Stimulated activated CD4-positive, alpha-beta T cell treated with anti-CD3 and anti-CD28 coated beads, TNF-alpha, amount 100 ng/mL, for 4 hours (primary cell): ENCODE measurements at places on chromosomes 7 and 10.

DNA sequence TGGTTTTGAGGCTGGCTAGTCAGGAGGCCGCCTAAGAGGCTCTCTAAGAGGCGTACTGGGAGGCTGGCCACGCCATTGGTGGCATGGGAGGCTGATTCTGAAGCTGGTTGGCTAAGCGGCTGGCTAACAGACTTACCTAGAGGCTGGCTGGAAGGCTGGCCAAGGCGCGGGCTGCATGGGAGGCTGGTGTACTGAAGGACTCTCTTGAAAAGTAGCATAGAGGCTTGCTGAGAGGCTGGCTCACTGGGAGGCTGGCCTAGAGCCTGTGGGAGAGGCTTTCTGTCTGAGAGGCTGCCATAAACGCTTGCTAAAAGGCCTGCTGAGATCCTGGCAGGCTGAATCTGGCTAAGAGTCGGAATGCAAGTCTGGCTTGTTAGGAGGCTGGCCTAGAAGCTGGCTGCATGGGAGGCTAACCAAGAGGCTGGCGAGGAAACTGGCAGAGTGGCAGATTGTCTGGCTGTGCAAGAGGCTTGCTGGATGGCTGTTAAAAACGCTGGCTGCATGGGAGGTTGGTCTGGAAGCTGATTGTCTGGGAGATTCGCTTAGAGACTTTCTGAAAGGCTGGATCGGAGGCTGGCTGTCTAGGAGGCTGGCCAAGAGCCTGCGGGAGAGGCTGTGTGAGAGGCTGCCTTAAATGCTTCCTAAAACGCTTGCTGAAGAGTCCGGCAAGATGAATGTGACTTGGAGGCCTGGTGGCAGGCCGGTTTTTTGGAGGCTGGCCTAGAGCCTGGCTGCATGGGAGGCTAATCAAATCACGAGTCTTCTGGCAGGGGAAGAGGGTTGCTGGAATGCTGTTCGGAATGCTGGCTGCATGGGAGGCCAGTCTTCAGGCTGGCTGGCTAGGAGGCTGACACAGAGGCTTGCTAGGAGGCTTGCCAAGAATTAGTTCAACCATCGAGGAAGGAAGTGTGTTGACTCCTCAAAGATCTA, 134.2 kb downstream of the OR13A1 start:
- DNase-seq, result no peak

DNA sequence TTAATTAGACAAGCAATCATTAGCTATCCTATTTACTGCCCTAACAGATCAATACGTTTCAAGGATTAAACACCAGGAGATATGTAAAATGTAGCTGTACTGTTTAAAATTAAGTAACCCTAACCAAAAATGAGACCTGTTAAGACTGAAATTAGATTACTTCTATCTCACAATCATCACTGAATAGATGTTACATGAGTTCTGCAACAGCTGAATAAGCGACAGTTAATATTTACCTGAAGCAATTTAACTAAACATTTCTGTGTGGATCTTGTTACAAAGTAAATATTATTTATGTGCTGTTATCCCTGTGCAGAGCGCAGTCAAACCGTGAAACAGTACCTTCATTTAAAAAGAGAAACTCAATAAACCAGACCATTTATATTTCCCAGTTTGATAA, 122.5 kb downstream of the RELN start:
- no peak for DNase-seq

DNA sequence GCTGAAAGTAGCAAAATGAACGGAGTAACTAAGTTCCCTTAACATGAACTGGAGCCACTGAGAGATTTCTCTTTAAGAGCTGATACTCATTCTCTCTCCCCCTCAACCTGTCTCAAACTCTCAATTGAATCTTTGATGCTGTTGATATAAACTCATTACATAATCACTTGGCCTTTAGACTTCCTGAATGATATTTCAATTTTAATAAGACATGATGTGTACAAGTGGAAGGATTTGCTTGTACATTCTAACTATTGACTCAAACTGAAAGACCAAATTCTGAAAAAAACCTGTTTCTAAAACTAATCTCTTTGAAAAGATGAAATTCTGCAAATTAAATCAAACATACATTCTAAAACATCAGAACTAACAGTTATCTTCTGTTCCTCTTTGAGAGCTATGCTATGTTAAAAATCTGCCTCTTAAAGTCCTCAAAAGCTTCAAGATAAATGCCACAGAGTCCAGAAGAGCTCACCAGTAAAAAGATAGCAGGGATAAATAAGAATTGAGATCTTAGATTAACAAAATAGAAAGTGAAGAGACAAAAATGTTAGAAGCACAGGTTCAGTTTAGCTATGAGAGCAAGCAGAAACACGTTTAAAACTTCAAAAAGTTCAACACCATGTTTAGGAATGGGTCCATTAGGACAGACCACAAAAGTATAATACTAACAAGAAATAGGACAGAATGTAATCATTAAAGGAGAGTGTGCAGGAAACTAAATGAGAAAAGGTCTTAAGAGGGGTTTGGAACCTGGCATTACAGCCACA, 46.1 kb downstream of the TNPO3 start:
- DNase-seq, result no peak

DNA sequence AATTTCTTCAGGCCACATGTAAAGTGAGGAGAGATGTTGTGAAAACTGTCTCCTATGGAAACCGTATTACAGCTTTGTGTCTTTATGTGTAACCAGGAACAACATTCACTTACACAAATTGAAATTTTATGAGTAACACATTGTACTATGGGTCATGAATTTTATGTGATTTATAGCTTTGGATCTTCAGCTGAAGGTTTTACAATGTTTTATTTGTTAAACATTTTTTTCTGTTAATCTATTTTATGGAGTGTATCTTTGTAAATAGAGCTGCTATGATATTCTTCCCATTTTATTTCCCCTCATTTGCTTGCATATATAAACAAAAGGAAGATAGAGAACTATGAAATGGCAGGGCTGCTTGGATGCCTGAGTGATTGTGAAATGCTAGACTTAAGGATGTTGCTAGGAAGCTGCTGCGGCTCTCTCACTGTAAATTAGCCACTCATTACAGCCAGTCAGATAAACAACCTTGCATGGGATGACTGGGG, 104.5 kb upstream of the PCLO start:
- no peak for DNase-seq

GRCh38 chr10:7411671-7412128, 866 bp upstream of the SFMBT2 start:
- no peak for DNase-seq

GRCh38 chr10:68553599-68553998, 6.5 kb upstream of the TET1 start:
- DNase-seq, result no peak

DNA sequence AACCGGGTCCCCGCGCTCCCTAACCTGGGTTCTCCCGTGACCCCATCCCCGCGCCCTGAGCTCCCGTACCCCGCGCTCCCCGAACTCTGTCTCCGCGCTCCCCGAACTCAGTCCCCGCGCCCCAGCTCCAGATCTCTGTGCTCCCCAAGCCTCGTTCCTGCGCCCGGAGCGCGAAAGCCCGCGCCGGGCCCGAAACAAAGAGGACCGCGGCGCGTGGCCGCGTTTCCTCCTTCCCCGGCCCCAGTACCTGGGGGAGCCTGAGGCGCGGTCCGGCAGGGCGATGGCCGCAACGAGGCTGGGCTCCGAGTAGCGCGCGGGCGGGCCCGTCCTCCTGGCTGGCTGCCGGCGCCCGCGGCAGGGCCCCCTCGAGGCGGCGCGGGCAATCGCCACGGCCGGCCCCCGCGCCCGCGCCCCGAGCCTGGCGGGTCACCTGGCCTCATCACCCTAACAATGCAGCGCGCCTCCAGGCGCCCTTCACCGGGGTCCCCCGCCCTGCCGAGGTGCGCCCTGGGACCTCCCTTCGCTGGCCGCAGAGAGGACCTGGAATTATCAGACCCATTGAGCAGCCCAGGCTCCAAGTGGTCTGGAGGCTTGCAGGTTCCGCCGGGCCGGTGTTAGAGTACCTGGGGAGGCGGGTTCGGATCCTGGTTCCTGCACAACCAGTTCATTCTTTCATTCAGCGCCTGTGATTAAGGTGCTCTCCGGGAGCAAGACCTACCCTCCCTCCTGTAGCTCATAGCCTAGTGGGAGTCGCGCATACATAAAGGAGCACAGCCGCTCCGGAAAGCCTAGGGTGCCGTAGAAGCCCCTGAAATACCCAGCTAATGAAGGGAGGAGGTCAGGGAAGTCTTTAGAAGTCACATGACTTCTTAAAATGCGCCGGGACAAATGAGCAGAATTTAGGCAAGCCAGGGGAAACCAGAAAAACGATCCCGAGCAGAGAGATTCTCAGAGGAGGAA, at the start of gene TNS3:
TSS of gene TNS3 (minus strand) at position 308 of the 960 bp plus-strand sequence. CDS start 142,475 bp downstream, outside the sequence.
- DNase-seq, result no peak

- DNase-seq, result no peak
Measured at GRCh38 chr7:107966711-107967110, 36.2 kb downstream of the LAMB1 start.

DNA sequence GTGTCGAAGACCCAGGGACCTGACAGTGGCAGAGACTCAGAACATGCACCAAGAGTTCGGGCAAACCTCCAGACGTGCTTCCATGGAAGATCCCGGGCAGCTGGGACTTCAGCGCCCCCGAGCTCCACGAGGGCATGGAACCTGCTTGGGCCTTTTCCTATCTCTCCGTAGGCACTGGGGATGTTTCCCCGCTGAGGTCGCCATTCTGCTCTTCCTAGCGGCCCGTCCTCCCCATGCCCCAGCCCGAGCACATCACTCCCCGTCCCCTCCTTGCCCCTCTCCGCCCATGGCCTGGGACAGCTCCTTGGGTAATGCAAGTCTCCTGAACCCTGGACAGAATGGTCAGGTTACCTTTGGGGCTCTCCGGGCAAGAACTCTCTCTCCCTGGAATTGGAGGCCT, 32.3 kb upstream of the SHH start:
- DNase-seq, result no peak

GRCh38 chr7:131124001-131124629, 203.6 kb upstream of the MKLN1 start:
- no peak for DNase-seq

DNA sequence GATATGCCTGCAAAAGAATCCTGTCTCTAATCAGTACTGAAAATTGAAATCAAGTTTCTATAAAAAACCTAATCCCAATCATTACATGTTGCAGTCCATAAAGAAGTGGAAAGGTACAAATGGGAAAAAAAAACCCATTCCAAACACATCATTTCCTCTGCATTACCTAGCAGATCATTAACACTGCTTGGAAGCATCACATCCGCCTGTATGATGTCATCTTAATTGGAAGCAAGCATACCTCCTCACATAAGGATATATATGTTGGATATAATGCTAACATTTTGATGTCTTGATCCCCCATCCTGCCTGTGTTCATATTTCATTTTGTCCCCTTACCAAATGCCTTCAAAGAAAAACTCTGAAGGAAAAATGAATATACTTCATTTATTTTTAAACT, 241.3 kb upstream of the AOAH start:
- no peak for DNase-seq

GRCh38 chr7:151420144-151420543, 10.3 kb upstream of the WDR86 start:
- no peak for DNase-seq

DNA sequence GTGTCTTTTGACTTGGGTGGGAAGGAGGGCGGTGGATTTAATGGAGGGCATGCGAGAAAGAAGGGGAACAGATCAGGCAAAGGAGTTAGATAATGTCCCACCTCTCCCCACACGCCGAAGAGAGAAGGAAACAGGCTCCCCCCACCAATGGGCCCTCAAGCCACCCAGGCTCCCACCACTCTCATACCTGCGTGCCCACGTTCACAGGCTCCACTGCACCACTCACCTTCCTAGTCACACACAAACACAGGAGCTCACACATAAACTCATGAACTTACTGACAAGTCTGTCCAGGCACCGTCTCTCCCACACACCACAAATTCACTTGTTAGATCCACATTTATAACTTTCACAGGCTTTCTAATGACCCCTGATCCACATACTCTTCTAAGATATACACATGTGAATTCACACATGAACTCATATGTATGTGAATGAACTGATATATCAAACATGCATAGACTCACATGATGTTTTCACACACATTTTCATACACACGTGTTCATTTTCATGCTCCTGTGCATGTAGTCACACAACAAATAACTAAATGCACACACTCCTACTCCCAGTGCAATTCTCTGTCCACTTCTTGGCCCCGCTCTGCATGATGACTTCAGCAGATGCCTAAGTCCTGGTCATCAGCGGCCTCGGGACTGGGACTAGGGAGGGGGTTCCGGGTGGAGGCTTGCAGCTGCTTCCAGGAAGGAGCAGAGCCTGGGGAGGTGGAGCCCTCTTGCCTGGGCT, 1.5 kb downstream of the LZTS2 start:
- DNase-seq, result no peak

GRCh38 chr10:74383642-74384041, 232.6 kb downstream of the ADK start:
- no peak for DNase-seq

DNA sequence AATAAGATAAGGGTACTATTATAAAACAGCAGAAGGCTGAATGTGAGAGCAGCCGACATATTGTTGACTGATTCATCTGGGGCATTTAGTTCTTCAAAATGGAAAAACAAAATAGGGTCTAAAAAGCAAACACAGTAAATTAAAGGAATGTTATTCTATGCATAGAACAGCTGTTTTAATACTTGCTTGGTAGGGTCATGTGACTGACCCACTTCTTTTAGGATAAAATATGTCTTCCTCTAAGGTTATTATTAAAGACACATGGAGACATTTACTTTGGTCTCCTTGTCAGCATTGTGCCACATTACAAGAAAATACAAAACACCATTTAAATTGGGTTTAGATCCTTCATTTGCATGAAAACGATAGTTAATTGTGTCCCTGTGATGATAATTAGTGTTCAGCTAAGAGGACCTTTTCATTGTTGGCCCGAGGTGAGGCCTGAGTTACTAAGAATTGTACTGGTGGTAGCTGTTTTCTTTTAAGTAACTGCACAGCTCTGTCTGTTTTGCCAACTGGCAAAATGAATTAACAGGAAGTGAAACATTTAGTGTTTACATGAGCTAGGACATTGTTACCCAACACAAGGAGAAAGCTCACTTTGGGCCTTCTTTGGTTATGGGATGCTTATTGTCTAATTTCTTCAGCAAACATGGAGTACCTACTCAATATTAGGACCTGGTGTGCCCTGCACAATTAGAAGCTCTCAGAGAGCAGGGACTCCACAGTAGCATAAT, 764.4 kb downstream of the LRMDA start:
- DNase-seq, result no peak

DNA sequence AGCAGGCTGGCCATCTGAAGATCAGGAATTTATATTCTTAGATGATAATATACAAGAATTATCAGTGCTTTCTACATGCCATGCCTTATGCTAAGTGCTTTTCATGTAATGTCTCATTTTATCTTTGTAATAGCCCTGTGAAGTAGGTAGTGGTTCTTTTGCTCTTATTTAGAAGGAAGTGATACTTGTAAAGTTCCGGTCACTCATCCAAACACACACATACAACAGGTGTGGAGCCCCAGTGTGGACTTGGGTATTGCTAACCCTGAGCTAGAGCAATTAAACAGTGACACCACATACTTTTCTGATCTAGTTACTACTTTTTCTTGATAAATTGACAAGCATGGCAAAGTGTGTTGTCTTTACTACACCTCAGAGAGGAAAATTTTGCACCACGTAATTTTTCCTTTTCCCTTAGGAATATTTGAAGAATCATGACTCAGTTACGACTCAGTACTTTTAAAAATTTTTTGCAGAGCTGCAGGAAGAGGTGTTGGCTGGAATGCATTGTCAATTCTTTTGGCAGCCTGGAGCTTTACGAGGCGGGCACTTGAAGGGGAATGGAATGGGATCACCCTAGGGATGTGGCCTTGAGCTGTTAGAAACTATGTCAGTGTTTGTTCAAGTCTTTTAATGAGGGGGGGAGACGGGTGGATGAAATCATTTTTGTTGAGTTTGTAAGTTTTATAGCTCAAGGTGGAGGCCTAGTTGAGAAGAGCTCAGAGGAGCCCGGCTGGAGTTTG, 212.5 kb upstream of the CELF2 start:
- DNase-seq, result no peak

- DNase-seq, result no peak
Measured at GRCh38 chr10:35792291-35792690, 150.2 kb upstream of the FZD8 start.
